ENCODE measurements at places on chromosomes 11 and 22.

- DNase-seq = no peak
Observed at GRCh38 chr22:37822079-37822833, 926 bp upstream of the GALR3 start.

DNA sequence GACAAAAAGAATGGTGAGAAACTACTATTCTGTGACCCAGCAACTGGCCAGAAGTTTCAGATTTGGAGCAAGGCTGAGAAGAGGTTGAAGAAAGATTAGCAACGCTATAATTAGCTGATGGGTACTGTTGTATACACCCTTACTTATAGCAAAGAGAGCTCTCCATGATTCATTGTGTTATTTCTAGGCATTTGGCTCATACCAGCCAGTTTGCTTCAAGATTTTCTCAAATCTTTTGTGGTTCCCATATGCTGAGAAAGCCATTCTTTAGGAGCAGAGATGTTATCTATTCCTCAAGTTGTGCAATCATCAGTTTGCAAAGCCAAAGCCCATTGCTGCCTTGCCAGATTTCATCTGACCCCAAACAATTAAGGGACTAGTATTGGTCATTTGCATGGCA lies 179.4 kb downstream of the ETS1 start:
- DNase-seq = peak; percentile 80

DNA sequence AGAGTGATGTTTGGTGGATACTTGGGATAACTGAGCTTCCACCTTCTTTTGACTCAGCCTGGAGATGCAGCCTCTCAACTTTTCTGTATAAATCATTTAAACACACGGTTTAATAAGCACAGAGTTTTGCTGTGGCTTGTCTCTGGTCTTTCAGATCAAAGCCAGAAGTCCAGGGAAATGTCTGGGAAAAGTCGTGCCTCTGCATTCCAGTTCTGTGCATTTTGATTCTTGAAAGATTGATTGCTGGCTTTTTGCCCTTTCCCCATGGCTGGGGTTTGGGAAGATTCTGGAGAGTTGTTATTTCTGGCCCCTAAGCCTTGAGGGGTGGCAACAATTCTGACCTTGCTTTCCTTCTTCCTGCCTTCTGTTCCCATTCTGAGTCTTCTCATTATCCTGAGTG lies 154.1 kb downstream of the COMMD9 start:
- DNase-seq = no peak

- DNase-seq = no peak
Observed at GRCh38 chr11:122852074-122852795, 13.9 kb downstream of the CRTAM start.

DNA sequence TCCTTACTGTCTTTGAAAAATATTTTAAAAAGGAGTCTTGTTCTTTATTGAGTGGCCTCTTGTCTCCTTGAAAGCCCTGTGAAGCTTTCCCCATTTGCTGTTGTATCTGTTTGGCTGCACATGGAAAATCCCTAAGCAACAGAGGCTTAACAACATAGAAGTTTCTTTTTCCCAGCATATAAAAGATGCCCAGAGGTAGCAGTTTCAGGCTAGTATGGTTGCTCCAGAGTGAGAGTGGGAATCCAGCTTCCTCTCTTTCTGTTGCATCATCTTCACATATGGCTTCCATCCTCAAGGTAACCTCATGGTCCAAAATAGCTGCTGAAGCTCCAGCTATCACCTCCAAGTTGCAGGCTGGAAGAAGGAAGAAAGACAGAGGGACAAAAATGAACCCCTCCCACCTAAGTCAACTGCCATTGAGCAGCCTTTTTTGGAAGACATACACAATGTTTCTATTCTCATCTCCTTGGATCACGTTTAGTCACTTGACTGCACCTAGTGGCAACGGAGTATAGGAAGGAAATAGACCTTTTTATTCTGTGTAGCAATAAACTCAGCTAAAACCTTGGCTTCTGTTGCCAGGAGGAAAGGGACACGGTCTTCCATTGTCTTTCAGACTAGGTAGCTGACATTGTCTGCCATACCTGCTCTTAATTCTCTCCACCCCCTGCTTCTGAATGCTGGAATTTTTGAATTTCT lies 5.3 kb downstream of the CSF2RB start:
- no peak for DNase-seq

GRCh38 chr11:126640186-126640585 lies 284.7 kb downstream of the ST3GAL4 start:
- DNase-seq = no peak

DNA sequence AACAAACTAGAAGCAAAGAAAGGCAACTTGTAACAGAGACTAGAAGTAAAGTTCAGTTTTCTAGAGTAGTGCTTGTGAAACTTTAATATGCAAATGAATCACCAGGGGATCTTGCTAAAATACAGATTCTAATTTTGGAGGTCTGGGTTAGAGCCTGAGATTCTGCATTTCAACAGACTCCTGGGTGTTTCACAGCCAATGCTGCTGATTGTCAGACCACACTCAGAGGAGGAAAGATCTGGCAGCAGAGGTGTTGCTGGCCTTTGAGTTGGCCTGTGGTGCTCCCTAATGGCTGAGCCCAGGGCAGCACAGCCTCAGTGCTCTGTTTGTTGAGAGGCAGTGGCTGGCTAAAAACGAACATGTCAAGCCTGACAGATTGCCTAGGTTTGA lies 5.4 kb downstream of the CRY2 start:
- no peak for DNase-seq

DNA sequence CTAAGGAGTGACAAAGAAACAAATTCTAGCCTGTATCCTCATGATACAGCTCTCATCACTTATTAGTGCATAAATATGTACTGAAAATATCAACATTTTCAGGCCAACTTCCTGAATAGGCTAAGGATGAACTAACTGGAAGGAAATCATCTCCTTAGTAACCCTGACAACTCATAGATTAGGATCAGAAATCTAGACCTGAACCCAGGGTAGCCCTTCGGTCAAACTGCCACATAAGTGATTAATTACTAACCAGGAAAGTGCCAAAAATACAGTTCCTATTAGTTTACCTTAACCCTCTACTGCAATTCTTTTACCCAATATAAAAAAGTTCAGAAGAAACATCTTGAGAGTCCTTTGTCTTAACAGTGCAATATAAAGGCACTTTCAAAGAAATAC lies 40.0 kb downstream of the AMBRA1 start:
- no peak for DNase-seq

GRCh38 chr22:50087646-50088045 lies 2.2 kb upstream of the MOV10L1 start:
- no peak for DNase-seq

- no peak for DNase-seq
Observed at GRCh38 chr22:34845391-34845790, 220.6 kb upstream of the ISX start.

DNA sequence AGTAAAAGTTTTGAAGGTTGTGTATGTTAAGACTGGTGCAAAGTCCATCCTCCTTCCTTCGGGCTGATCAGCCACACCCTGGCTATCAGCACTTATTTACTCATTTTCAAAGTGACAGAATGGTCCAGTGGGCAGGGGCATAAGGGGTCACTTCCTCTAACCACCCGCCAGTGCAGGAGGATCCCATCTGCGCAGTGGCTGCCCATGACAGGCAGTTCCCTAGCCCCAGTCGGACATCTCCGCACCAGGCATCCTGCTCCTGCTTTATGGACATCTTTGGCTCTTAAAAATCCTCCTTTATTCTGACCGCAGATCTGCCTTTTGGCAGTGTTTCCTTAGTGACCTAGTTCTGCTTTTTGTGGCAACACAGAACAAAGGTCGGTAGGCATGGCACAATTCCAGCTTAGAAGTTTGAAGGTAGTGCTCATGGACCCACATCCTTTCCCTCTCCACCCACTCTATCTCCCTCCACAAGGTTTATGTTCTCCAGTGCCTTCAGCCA lies 55.9 kb downstream of the BMAL1 start:
- DNase-seq = no peak

GRCh38 chr11:84137960-84138359 lies 851.8 kb upstream of the CCDC90B start:
- no peak for DNase-seq

DNA sequence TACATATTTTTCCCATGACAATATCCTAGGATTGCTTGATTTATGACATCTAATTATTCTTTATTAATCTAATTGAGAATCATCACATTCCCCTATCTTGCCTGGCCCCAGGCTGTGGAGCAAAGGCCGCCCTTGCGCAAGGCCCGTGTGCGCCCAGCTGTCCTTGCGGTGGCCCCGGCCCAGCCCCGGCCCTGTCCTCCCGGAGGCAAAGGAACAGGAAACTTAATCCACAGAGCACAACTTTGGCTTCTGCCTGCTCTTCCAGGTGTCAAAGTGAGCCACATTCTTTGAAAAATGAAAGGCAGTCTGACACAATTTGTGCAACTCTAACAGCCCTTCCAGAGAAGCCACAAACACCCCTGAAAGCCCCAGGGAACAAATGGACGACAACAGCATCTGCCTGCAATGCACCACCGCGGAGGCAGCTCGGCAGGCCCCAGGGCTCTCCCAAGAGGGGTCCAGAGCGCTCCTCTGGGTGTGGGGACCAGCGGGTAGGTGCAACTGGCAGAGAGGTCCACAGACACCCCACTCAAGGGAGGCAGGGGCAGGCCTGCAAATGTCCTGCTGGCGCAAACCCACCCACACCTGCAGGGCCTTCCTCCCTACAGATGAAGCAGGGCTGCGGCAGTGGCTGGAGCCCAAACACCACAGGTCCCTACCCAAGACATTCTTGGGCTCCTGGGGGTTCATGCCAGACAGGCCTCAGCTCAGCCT lies 30.3 kb downstream of the GNB1L start:
- DNase-seq = no peak

DNA sequence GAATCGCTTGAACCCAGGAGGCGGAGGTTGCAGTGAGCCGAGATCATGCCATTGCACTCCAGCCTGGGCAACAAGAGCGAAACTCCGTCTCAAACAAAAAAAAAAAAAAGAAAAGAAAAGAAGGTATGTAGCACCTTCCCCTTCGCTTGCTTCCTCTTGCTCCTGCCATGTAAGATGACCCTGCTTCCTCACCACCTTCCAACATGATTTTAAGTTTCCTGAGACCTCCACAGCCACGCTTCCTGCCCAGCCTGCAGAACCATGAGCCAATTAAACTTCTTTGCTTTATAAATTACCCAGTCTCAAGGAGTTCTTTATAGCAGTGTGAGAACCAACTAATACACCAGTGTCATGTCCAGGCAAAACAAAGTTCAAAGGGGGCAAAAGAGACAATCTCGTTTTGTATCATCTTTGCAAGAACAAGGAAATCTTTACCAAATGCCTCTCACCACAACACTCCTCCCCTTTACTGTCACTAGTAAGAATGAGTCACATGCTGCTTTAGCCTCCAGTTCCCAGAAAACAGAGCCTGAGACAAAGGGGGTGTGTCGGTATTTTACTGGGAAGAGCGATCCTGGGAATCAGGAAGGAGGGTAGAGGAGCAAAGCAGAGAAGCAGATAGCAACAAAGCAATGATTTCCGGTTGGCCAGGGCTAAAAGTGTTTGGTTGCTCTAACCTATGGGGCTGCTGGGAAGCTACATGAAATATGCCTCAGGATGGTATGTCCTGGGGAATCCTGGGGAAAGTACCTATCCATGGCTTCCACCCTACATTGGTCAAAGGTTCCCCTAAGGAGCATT lies 10.5 kb upstream of the MCHR1 start:
- no peak for DNase-seq

DNA sequence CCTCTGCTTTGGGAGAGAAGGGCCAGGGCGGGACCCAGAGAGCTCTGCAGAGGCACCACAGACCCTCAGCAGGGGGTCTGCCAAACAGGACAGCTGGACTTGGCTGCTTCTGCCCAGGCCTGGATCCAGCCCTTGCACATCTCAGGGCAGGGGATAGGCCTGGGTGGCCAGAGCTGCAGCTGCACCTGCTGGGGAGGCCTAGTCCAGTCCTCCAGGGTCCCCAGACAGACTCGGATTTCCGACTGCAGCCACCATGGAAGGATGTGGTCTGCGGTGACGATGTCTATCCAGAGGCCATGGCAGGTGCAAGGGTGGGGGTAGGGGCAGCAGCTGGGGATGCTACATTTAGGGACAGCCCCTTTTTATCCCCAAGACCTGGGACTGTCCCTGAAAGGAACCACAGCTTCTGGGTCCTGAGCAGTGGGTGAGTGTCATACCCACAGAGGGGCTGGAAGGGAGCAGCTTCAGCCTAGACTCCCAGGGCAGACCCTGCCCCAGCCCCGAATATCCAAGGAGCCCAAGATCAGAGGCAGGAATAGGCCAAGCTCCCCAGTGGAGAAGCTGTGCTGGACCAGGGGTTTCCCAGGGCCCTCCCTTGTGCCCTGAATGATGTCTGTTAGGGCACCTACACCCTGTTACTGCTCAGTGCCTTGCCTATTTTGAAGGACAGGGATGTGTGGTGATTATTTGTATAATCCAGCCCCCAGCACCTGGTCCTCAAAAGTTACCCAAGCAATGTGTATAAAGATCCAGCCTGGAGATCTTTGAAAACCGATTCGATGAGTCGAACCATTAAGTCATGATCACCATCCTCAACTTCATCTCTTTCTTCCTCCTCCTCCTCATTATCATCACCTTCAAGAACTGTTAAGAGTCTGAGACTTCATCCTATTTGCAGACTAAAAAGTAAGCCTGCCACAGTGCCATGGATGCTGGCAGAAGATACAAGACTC lies 2.5 kb upstream of the IGLL5 start:
- DNase-seq = no peak

GRCh38 chr11:57502376-57502775 lies 13.1 kb downstream of the SLC43A1 start:
- DNase-seq = no peak

DNA sequence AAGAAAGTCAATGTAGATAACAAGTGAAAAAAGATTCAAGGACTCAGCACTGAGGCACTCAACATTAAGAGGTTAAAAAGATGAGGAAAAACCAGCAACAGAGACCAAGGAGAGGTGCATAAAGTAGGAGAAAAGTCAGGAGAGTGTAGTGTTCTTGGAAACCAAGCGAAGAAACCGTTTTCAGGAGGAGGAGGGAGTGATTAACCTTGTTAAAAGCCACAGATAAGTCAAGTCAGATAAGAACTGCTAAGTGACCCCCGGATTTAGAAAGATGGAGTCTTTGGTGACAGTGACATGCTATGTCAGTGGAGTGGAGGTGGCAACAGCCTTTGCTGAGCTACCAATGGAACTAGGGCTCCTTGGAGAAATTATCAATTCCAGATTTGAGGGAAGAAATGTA lies 13.9 kb upstream of the NARS2 start:
- DNase-seq = no peak

- DNase-seq = no peak
Observed at GRCh38 chr11:13923716-13924650, 38.5 kb upstream of the SPON1 start.

DNA sequence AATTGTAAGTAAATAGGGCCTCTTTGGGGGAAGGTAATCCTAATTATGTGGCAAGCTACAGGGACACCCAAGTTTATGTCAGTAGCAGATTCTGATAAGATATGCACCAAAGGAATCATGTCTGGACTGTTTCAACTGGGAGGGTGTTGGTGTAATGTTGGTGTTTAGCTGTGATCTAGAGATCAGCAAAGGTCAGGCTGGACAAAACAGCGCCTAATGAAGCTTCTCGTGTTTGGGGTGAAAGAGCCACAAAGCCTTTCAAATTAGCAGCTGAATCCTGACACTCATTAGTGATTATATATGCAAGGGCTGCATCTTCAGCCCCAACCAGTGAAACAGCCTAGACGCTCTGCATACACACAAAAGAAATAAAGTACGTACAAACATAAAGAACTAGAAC lies 106.3 kb downstream of the MPPED2 start:
- no peak for DNase-seq
